ENCODE measurements at places on chromosomes 2 and 18.

DNA sequence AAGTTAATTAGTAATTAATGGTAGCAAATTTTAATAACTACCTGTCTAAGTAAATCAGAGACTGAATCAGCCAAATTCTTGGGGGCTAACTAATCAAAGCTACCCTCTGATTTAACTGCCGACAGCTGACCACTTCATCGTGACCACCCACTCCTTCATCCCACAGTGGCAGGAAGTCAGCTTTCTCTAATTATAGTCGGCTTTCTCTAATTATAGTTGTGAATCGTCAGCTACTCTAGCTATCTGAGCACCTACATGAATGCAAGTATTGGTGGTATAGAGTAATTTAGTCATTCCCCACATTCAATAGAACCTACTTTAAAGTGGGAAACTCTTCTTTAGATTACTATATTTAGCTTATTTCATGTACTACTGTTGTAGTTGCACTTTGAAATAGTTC is 185.5 kb downstream of the PTGR3 start:
- no peak for DNase-seq

GRCh38 chr2:120587279-120587996 is 148.2 kb upstream of the GLI2 start:
- no peak for DNase-seq

DNA sequence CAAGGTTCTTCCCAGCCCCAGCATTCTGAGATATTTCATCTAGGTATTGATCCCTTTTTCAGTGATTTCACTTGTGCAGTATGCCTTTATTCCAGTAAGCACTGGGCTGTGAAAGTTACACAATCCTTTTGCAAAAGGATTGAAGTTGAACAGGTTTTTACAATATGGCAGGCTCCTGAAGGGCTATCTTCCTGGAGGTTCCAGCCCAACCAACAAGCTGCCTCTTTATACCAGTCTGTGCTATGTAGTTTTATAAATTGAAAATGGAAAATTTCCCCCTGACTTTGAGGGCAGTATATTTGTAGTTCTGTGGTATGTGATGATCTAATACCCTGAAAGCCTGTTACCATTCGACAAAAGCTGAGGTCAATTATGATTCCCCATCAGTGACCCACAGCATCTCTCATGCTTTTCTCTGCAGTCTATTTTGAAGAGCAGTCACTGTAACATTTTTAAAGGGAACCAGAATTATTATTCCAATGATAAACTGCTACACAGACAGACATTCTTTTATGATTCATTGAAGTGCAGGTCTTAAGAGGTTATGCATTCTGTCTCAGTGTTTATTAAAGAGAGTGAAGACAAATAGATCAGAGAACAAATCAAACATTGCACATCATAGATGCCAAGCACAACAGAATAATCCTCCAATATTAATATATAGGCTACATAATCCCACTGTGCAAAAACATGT is 35.2 kb upstream of the STPG4 start:
- DNase-seq: no peak

DNA sequence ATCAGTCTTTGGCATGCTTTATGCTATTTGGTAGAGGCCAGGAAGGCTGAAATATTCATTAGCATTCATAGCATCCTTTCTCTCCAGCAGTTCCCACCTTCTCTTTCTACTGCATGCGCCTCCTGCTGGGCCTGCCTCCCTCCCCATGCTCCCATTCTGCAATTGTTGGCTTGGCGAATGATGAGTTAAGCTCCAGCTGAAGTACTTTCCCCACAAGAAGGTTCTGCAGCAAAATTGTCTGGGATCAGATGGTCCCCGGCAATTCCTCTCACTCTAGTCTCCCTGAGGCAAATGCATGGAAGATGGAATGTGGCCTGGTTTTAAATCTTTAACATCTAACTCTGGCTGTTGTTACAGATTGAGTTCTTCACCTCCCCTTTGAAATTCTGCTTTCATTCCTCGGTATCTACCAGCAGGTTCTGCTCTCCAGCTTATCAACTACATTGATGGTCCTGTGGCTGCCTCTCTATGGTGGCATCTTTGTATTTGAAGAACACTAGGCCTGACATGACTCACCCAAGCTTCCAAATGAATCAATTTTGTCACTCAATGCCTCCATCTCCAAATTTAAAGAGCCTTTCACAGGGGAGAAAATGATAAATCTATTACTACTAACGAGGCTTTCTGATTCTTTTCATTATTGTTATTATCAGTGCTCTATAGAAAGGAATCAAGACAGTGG is 55.9 kb downstream of the KCTD18 start:
- DNase-seq: no peak

DNA sequence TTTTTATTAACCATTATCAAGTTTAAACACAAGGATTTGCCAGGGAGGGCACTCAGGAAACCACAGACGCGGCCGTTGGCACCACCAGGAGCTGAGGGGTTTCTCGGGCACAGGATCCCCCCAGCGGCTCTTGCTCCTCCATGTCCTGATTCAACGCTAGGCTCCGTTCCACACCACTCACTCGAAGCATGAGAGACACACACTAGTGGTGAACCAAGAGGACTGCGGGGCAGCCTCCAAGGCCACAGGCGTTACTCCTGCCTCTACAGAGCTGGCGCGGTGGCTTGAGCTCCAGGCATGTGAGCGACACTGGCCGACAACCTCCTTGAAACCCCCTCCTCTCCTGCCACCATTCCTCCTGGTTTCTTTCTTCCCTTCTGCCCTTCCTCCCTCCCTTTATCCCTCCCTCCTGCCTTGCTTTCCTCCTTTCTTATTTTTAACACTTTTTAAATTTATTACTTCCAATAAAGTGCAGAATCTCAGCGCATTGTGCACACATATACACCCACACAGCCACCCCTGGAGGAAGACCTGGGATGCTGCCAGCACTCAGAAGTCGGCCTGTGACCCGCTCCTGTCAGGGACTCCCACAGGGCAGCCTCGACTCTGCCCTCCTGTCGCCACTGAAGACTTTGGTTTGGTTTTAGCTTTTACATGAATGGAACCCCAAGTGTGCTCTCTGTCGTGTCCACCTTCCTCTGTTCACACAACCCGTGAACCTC is 21.7 kb downstream of the COX7A2L start:
- no peak for DNase-seq

Data from GM13977 (cell line).